ENCODE measurements at places on chromosomes 11 and 22.

GRCh38 chr11:11105361-11105760, 247.5 kb upstream of the ZBED5 start:
- DNase-seq: no peak

- no peak for DNase-seq
Observed at GRCh38 chr11:72228229-72228843, 3.8 kb downstream of the INPPL1 start.

DNA sequence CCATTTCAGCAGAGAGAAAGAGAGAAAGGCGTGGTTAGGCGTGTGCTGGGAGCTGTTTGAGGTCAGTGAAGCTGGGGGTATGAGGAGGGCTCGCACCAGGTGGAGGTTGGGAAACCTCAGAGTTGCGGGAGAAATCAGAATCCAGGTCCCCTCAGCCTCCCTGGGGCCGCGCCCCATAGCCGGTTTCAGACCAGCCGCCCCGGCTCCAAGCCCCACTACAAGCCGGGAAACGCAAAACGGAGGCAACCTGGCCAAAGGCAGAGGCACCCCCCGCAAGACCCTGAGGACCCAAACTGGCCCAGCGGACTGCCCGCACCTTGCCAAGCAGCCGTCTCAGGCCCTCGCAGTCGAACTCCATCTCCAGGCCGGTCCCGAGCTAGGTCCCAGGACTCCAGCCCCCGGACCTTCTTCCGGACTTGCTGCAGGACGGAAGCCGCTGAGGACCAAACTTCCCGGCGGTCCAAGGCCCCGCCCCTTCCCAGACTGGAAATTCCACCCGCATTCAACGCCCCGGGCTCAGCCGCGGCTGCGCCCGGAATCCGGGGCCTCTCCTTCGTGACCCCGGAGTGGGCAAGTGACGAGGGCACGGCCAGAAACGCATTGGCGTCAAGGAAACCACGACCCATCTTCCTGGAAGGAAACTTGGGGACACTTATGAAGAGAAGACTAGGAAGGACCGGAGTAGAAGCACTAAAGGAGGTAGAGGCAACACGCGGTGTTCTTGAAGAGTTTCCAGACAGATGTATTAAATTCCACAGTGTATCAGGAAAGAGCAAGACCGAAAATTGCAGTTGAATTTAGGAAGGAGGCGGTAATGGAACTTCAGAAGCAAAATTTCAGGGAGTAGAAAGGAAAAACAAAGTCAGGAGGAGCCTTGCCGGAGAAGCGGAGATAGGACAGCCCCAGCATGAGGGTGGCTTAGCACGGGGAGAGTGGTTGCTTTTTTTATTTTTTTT, at the start of gene UEVLD:
TSS of gene UEVLD (minus strand) at position 438 of the 956 bp plus-strand sequence. CDS start at position 358, 80 bp downstream.
- DNase-seq: peak; percentile 51

DNA sequence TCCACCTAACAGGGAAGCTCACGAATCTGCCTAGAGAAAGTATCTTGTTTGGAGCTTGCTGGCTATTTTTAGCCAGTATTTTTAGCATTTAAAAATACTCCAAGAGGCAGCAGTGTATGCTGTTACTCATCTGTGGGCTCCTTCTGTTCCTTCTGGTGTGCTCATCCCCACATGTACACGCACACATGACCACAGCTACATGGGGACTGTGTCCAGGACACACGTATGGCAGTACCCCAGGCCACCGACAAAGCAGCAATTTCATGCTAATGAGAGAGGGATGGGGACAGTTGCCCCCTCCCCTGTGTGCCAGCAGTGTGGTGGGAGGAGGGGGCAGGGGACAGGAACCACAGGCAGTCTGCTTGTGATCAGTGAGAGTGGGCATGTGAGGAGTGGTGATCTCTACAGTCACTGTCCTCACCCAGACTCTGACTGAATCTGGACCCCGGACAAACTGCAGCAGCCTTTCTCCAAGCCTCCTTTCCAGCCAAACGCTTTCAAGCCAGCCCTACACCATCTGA, 16.4 kb downstream of the USP2 start:
- DNase-seq: no peak

- no peak for DNase-seq
Observed at GRCh38 chr22:40156001-40156516, 21.7 kb upstream of the TNRC6B start.

GRCh38 chr22:17388235-17388634, 19.0 kb downstream of the CECR2 start:
- no peak for DNase-seq

DNA sequence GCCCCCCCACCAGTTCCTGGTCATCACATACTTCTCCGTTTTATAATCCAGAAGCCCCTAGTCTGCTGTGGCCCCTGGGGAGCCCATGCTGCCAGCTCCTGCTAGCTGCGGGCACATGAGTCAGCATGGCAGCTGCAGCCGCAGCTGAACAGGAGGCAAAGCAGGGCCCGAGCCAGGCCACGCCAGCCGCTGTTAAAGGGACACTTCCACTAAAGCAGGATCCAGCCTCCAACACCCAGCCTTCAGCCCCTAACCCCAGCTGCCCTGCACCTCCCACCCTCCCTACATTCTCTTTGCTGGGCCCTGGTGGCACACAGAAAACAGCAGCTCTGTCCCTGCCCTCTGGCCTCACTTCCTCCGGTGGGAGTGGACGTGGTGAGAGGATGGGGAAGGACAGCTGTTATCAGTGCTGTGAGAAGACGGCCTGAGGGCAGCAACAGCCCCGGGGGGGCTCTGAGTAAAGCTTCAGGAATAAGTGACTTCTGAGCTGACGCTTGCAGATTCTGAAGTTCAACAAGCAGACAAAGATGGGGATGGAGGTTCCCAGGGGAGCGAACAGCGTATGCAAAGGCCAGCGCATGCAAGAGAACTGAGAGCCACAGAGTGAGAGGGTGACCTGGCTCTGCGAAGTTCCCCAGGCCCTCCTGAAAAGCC, 688 bp upstream of the LRRC74B start:
- DNase-seq: no peak

GRCh38 chr11:123426789-123427188, 3.3 kb upstream of the GRAMD1B start:
- no peak for DNase-seq

DNA sequence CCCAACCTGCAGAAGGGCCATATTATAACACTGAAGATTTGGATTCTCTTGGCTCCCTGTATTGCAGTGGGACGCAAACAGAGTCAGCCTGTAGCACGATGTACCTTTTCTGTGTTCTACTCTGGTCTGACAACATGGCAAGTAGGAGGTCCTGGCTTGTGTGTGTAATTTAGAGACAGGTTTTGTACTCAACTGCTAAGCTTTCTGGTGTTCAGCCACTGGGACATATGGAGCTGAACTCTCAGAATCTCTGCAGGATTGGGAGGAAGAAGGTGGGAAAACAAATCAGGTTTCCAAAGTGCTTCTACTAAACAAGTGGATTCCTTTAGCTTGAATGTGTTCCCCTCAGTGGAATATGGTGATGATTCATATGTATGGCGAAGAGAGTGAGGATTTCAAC, 192.5 kb upstream of the MTMR2 start:
- DNase-seq: no peak

DNA sequence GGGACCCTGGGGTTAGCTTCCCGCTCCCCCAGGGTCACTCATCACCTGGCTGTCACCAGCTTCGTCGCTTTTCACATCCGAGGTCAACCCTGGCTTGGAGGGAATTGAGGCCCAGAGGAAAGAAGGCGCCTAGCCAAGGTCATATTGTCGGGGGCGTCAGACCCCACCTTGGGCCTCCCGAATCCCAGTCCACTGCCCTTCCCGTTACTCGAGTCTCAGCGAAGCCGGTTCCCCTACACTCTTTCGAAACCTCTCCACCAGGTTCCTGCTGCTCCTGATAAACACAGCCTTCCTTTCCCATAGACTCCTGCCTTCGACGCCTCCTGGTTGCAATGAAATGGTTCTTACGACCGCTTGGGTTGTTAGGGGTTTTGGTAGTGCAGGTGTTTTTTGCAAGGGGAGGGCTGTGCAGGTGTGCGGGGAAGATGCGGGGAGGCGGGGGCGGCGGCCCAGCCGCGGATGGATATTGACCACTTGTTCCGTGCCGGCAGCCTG, 642 bp downstream of the NAA40 start:
- DNase-seq: no peak

GRCh38 chr11:114571712-114572111, 12.0 kb upstream of the NXPE1 start:
- no peak for DNase-seq

GRCh38 chr22:26777156-26777801, 119.9 kb downstream of the MIAT start:
- DNase-seq: no peak

DNA sequence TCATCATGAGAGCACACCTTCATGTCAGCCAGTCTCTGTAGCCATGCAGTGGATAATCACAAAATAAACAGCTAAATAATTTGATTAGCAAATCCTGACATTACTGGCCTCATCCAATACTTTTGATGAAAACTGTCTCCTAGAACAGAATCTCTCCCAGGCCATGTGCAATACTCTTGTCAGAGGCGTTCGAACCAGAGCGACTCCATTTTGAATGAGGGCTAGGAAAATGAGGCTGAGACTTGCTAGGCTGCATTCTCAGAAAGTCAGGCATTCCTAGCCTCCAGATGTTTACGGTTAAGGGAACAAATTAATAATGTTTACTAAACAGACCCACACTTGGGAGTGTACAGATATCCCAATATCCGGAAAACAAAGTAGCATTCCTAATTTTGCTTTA, 69.9 kb downstream of the FAM168A start:
- DNase-seq: no peak

GRCh38 chr11:57303990-57304579, 20.7 kb downstream of the TNKS1BP1 start:
- DNase-seq: no peak

- no peak for DNase-seq
Observed at GRCh38 chr11:19436932-19437331, 196.2 kb upstream of the E2F8 start.

DNA sequence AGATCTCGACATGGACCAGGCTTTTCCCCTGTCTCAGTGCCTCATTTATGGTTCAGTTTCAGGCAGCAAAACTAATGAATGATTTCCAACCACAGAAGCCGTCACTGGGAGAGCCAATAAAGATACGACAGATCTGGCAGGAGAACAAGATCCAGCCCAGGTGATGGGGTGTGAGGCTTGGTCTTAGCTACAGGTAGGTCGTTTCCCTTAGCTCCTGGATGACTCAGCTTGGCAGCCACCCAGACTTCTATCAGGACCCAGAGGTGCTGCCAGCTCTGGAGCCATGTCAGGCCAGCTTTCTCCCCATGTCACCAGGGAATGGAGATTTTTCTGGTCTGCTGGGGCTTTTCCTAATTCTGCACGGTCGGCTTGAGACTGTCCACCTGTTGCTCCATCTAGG, 36.3 kb upstream of the APOBEC3A start:
- no peak for DNase-seq

DNA sequence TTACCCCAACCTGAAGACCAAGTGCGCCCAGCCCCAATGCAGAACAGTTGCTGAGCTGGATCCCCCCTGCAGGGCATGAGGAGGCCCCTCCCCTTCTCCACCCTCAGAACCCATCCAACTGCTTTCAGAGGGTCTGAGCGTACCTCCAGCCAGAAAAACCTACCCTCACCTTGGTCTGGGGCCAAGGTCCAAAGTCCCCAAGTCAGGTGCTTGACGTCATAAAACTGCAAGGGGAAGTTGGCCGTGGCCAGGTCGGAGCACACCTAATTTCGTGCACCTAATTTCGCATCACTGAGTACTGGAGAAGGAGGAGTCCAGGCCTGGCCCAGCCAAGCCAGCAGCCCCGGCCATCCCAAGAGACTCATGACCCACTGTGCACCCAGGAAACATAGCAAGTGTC, 289.8 kb downstream of the CTTN start:
- no peak for DNase-seq

GRCh38 chr22:30606455-30607299, at the start of gene TCN2:
TCN2 (plus strand) TSS chr22:30607174; CDS start chr22:30607332, 158 bp downstream.
- DNase-seq: peak; percentile 30

DNA sequence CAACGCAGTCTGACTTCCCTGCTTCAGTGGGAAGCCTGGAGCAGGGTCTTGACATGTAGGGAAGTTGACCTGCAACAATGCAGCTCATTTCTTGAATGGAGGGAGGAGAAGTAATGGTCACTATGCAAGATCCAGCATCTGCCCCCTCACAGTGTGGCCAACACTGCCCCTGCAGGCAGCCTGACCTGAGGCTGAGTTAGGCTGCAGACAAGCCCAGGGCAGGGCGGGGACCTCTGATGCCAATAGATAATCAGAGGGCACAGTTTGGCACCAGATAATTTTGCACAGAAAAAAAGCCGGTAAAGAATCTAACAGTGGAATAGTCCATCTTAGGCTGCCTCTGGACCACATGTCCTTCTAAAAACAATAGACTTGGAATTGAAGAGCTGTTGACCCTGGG, 182.3 kb downstream of the DSCAML1 start:
- no peak for DNase-seq

DNA sequence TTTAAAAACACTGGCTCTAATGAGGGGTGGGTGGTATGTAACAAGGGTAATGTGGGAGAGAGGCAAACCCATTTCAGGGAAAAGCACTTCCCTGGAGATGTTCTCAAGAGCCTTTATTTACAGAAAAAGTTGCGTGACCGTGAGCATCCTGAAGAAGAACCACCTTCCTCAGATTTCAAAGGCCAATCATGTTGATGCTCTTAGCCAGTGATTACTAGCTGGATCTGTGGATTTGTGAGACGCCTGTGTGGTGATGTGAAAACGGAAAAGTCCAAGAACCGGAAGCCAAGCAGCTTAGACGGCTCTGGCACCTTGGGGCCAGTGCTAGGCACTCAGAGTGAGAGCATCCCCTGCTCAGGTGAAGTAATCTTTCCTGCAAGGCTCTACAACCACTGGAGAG, 12.6 kb upstream of the UBASH3B start:
- DNase-seq: no peak

- DNase-seq: peak; percentile 44
Observed at GRCh38 chr11:126303623-126304456, at the start of gene DCPS. DCPS (plus strand) TSS chr11:126304060; CDS start chr11:126304081, 21 bp downstream.

- DNase-seq: no peak
Observed at GRCh38 chr22:19808873-19809478, 45.7 kb downstream of the GNB1L start.

- DNase-seq: peak; percentile 54
Observed at GRCh38 chr11:35363854-35364780, 55.2 kb downstream of the SLC1A2 start.

DNA sequence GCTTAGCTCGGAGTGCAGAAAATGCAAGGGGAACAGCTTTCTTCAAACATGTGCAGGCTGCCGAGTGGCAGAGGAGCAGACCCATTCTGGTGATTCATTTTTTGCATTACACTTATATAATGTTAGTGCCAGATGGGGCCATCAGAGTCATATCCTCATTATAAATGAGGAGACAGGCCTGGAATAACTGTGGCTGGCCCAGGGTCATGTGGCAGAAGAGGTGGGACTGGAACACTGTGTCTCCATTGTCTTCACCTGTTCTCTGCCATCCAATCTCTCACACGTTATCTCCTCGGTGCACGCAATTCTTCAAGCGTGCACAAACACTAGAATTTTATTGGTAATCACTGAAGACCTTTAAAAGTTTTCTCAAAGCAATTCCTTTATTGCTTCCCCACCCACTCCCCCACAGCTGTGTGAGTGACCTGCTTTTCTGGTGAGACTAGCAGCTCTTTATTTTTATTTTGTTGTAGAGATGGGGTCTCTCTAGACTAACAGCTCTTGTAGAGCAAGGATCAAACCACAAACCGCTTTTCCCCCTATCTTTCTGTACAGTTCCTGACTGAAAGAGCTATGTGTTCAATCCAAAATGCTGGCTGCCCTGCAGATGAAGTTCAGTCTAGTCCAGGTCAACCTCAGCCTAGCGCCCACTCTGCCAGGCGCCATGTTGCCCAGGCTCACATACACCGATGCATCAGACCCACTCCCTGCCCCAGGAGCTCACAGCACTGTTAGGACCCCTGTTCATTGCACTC, 75.3 kb downstream of the ST3GAL4 start:
- DNase-seq: no peak

All from thoracic aorta (tissue), 2 donors.